Mesenteric fat pad (tissue), 1 donor: ENCODE measurements at places on chromosomes 1 and 21. TPM values are rescaled to one million over a fixed set of nuclear protein-coding genes. Genes with fewer than 3 reads are reported as not detected.

DNA sequence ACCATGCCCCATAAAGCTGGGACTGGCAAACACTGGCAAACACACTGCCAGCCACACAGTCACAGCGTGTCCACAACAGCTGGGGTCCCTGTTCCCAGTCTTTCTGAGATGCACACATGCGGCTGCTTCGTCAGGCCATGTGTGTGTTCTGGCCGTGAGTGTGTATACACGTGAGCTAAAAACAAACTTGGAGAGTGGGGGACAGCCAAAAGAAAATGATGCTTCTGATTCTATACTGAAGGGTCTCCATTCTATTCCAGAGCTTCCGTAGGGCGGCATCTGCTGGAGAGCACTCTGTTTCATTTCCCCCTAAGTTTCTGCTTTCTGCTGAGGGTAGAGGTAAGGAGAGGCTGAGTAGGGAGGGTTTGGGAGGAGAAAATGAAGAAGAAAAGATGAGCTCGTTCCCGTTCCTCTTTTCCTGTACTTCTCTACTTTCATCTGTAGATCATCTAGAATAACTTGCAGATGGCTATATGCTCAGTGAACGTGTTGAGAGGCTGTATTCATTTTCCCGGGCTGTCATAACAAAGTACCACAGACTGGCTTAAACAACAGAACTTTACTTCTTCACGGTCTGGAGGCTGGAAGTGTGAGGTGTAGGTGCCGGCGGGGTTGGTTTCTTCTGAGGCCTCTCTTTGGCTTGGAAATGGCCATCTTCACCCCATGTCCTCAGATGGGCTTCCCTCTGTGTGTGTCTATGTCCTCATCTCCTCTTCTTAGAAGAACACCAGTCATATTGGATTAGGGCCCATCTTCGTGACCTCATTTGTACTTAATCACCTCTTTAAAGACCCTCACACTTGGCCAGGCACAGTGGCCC lies 151.6 kb downstream of the TOMM20 start:
- peak; percentile 81 for DNase-seq

DNA sequence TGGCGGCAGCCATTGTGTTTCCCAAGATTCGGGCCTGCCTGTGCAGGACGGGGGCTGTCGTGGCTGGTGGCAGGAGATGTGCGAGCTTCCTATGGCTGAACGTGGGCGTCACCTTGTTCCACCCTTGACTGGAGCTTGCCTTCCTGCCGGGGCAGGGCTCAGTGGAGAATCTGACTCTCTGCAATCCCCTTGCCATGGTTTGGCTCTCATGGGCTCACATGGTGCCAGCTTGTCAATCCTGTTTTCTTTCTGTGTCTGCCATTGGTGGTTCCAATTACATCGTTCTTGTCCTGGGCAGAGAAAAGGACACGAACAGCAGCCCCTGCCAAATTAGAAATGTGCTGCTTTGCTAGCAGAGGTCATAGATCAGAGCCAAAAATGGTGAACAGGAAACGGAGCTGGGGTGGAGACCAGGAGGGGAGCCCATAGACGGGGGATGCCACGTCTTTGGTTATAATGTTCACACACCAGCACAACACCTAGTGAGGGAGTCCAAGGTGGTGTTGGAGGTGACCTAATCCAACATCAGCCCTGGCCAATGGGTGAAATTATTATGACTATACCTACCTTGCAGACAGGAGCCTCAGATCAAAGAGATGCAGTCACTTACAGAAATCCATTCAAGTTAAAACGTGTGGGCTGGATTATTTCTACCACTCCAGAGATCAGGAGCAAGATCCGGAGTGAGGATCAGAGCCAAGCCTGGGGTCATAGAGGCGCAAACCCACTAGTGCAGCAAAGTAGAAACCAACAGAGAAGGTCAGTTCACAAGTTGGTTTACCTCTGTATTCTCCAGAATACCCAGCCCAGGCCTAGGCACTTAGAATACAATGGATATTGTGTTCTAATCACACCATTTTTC lies 253.1 kb downstream of the SIPA1L2 start:
- no peak for DNase-seq

The MYBPH gene
- total RNA-seq: 0.22 TPM

DNA sequence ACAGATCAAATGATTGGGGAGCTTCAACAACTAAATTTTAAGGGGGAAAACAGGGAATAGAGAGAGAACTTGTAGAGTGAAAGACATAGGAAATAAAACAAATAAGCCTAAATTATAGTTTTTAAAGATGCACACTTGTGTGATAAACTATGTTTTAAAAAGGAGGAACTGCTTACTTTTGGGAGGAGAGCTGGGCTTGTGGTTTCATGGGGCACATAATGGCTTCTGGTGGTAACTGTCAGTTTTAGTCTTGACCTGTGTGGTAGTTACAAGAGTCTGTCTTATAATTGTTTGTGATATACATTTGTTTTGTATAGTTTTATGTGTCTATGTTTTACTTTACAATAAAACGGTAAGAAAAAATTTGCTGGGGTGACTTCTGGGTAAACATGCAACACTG lies 165.3 kb downstream of the COL24A1 start:
- DNase-seq: no peak

GRCh38 chr21:25859235-25859929 lies 124.6 kb downstream of the GABPA start:
- DNase-seq: no peak

GRCh38 chr1:27306892-27307761 lies 14.8 kb upstream of the TMEM222 start:
- no peak for DNase-seq

DNA sequence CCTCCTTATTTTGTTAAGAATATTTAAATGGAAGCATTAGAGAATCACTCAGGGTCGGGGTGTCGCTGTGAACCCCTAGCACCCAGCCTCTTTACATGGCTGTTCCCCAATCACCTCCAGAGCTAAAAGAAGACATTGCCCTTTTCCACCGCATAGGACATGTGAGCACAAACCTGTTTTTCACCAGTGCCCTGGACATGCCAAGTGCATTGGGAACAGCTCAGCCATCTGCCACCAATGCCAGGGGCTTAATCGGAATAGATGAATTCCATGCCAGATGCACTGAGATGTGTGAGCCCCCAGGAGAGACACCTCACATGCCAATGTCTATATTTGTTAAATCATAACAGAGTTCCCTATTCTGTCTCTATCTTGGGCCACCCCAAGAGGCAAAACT lies 33.3 kb downstream of the EIF2D start:
- DNase-seq: no peak

The OPRD1 gene
- total RNA-seq: not detected

- DNase-seq: no peak
Measured at GRCh38 chr1:64505944-64506655, 36.2 kb downstream of the CACHD1 start.

- DNase-seq: no peak
Measured at GRCh38 chr1:156149374-156150332, 3.7 kb upstream of the SEMA4A start.

The LGR6 gene
- 0.35 TPM for total RNA-seq

- DNase-seq: no peak
Measured at GRCh38 chr1:183331091-183331742, 87.0 kb downstream of the NMNAT2 start.

DNA sequence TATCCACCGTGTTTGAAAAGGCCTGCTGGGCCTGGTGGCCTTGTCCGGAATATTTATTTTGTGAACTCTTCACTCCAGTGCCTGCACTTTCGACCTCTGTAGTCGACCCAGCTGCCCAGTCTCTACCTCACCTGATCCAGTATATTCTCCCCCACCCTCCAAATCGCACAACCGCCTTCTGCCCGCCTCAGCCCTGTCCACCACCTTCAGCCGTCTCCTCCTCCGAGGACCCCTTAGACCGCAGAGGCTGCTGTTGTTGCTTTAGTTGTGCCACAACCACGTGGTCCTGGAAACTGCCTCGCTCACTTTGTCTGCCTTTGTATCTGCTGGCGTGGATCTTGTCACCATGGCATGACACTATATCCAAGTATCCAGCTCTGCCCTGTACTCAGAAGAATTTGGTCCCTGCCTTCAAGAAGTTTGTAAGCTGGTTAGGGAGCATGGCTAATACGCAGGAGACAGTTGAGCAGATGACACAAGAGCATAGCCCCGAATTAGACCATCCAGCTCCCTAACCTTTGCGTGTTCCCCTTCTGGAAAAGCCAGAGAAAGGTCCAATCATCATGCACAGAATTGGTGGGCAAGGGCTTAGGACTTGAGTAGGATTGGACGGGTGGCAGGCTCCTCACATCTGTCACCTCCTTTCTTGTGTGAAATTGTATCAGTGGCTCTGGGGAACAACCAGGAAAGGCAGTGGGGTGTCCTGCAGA lies 1.5 kb downstream of the PHGDH start:
- DNase-seq: no peak

DNA sequence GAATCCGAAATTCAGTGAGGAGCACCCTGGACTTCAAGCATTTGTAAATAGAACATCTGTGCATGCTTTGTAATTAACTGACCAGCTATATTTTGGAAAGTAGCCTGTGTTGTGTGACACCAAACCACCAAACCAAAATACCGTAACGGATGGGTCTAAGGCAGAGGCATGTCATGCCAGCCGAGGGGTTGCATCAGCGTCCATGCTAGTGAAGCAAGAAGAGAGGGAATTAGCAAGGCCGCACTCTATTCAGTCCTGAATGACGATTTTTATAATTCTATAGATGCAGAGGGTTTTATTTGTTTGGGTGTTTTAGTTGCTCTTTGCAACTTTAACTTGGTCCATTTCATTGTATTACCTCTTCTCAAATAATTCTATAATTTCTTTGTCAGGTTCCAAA lies 116.8 kb upstream of the SMYD2 start:
- no peak for DNase-seq

- DNase-seq: no peak
Measured at GRCh38 chr21:37582590-37582989, 216.0 kb downstream of the DYRK1A start.
